ENCODE measurements at places on chromosomes 6 and 20.

GRCh38 chr20:33401921-33402369 is 626 bp upstream of the CDK5RAP1 start:
- no peak for DNase-seq

DNA sequence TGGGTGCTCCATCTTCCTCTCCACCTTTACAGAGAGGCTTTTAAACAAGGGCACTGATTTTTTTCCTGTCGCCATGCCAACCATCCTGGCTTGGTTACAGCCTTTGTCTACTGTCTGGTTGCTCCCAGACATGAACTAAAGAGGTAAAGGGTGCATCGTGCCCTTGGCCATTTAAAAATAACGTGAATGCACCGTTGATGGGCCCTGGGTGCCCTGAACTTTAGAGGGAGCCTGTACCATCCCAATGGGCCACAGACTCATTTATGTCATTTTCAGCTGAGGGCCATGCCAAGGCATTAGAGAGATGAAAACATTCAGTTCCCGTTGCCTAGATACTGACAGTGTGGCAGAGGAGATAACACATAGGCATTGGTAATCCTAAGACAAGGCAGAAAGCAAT is 23.3 kb downstream of the TMC2 start:
- no peak for DNase-seq

DNA sequence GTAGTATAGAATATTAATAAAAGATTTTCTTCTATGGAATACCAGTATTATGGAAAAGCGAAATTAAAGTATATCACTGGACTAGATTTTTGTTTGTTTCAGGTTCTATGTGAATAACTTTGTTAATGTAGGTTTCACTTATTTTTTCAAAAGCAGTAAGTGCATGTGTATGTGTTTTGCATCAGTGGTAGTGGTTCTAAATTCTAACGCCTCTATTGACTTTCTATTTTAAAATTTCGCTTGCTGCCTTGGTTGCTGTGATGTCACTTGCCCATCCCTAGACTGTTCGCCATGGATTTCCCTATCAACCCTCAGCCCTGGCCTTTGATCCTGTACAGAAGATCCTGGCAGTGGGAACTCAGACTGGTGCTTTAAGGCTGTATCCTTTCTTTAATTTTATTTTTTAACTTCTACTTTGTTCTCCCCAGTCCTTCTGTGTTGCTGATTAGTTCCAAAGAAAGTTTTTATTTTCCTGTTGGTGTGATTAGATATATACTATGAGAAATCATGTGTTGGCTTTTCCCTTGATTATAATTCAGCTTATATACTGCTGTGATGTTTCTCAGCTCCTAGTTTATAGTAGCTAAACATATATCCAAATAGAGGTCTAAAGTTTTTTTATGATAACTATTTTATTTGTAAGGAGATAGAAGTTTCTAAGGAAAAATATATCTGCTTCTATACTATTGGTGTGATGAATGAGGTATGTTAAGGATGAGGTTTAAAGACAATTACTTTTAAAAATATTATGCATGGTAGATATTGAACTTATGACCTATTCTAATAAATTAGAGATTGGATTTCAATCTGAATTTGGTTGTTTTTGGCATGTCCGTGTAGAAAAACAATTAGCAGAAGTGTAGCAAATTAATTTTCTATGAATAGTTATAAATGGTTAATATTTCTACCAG is 1.7 kb downstream of the STXBP5 start:
- DNase-seq = no peak

DNA sequence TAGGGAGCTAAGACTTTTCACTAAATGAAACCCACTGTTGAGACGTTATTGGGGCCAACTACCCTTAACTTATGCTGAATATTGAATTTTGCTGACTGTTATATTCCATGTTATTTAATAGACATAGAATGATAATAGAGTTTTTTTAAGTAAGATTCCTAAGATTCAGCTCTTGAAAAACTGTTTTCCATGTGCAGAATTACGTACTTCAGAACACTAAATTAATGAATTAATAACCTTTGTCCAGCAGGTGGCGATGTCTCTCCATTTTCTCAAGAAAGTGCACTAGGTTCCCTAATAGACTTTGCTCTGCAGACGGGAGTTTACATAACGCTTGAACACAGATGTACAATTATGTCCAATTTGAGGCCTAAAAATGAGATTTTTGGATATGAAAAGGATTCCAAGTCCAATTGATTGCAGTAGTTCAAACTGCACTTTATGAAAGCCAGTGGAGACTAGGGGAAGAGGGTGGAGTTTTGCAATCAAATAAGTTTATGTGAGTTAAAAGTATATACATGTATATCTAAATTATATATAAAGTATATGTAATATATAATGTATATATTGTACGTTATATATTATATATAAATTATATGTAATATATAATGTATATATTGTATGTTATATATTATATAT is 282.1 kb downstream of the UST start:
- peak; percentile 34 for DNase-seq

- no peak for DNase-seq
Measured at GRCh38 chr6:17218023-17218748, 63.0 kb upstream of the RBM24 start.

GRCh38 chr20:9415426-9415825 is 99.0 kb upstream of the LAMP5 start:
- no peak for DNase-seq

DNA sequence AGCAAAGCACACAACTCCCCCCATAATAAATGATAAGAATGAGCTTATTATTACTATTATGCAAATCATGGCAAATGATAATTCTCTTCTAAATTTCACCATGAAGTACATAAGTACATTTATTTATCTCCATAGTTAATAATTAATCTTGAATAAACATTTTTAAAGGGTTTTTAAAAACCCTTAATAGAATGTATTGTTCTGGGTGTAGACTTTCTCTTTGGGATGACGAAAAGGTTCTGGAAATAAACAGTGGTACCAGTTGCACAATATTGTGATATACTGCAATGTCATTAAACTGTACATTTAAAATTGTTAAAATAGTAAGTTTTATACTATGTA is 18.0 kb downstream of the DST start:
- DNase-seq = no peak

DNA sequence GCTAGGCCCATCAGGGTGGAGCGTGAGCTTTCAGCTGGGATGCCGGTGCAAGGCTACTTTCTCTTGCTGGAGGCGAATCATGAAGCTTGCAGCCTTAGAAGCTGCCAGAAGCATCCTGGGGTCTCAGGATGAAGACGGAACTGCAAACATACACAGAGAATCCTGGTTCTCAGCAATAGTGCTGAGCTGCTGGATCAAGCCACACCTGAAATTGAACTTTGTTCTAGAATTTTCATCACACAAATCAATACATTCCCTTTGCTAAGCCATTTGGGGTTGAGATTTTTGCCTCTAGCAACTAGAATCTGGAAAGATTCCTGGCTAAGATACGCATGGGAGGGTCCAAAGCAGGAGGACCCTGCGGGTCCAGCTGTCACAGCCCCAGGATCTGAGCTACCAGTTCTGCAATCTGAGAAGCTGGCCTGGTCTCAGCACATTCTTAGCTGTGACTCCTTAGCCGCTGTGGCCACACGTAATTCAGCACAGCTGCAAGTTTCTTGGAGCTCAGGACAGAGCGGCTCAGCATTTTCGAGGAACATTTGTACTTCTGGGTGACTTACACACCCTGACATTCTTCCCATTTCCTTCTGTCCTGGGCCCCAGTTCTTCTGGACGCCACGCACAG is 6.6 kb upstream of the ARFGAP1 start:
- DNase-seq = no peak

DNA sequence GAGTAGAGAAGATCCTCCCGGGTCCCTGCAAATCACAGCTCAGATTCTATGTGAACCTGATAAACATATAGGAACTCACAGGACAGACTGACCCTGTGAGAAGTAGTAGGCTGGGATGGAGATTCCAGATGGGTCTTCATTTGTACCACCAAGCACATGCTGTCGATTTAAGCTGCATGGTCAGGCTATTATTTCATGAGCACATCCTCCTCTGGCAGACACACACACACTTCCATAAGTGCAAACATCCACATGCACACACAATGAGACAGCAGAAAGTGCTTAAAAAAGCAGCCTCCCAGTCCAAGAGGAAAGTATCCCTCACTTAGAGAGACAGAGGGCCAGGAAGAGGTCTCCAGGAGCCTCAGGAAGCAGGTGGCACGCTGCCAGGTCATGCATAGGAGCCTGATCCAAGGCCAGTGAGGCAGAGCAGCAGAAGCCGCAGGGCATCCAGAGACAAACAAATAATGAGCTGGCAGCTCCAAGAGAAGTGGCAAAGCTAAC is 131.8 kb downstream of the UNC5CL start:
- DNase-seq = no peak

DNA sequence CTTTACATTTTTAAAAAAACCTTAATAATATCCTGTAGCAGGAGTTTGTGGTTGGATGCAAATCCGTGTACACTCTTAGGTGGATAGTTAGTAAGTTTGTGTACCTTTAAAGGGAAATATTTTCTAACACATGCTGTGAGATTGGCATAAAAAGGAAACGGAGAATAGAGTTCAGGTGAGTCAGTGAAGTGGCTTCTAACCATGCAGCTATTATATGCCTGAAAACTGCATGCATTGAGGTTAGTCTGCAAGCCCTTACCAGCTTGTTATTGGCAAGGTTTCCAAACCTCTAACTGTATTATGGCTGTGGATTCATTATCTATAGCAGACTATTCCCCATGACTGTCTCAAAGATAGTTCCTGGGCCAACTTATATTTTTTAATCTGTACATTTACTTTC is 420.6 kb upstream of the MMS22L start:
- no peak for DNase-seq
